ENCODE measurements at places on chromosomes 13 and 19. TPM values are rescaled to one million over a fixed set of nuclear protein-coding genes. Genes with fewer than 3 reads are reported as not detected.

The CA11 gene
- 0.35 TPM for total RNA-seq

The SIRT6 gene
- total RNA-seq: 19.2 TPM

DNA sequence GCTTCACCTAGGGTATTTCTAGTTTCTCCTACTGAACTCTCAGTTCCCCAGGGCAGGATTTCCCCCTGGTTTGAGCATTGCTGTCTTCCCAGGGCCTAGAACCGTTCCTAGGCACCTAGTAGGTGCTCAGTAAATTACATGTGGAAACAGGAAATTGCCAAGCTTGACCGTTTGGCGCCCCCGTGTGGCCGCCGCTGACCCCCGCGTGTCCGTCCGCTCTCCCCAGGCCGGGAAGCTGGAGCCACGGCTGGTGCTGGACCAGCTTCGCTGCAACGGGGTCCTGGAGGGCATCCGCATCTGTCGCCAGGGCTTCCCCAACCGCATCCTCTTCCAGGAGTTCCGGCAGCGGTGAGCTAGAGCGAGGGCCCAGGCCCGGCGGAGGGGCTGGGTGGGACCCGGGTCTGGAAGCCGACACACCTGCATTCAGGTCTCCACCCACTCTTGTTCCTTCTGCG, 55.5 kb downstream of the MYH14 start:
- DNase-seq: no peak

- DNase-seq: no peak
These were observed 217.0 kb downstream of the SPRY2 start for GRCh38 chr13:80123945-80124344.

DNA sequence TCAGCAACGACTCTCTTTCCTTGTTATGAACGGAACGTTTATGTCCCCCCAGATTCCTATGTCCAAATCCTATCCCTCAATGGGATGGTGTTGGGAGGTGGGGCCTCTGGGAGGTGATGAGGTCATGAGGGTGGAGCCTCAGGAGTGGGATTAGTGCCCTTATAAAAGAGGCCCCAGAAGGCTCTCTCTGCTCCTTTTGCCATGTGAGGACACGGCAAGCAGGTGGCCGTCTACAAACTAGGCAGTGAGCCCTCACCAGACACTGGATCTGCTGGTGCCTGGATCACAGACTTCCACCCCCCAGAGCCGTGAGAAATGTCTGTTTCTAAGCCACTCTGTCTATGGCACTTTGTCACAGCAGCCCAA, 53.2 kb downstream of the EPS15L1 start:
- DNase-seq: no peak

DNA sequence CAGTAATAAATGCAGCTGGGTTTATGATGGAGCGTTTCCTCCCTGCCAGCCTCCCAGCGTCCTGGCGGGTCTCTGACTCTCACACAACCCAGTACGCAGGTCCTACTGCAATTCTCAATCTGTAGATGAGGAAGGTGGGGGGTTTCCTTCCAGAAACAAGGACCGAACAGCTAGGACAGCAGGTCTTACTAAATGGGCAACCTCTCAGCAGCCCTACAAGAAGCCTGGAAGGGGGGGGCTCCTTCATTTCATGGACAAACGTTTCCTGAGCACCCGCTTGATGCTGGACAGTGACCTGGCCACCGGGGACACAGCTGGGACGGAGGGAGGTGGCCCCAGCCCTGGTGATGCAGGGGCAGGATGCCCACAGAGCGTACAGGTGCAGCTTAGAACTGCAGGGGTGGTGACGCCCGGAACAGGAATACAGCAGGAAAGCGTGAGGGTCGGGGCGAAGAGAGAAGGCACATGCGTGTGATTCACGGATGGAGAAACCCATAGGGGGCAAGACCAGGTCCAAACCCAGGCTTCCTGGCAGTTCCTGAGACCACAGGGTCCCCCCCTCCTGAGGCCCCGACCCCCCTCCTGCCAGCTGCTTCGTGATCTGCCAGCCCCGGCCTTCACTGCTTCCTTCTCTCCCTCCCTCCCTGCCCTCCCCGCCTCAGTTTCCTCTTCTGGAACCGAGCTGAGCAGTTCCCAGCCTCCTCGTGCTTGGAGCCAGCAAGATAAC, 732 bp upstream of the C2CD4C start:
- no peak for DNase-seq
